ENCODE measurements at places on chromosomes 3 and 15.

DNA sequence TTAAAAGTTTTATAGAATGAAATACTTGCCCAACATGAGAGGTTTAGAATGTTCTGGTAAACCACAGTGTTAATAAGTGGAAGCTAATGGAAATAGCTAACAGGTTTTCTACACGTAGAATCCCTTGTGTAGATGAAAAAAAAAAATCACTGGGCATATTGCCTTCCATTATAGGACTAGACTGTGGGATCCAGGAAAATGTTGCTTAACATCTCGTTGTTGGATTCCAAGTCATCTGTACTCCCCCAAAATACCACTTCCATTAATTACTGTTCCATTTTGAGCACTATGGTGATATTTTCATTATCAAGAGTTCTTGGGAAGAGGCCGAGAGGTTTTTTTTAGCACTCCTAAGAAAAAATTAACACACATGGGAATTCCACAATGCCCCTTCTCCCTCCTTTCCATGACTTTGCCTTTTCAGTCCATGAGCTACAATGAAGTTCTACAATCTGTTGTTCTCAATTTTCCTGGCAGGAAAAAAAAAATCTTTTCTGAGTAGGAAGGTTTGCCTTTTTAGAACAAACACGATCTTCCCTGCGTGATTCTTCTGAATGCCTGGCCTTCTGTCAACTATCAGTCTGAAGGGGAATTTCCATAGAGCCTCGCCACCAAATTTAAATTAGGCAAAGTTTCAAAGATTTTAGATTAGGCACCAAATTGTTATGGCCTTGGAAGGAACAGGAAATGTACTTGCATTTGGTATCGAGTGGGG lies 74.4 kb upstream of the CTDSPL start:
- DNase-seq: no peak

DNA sequence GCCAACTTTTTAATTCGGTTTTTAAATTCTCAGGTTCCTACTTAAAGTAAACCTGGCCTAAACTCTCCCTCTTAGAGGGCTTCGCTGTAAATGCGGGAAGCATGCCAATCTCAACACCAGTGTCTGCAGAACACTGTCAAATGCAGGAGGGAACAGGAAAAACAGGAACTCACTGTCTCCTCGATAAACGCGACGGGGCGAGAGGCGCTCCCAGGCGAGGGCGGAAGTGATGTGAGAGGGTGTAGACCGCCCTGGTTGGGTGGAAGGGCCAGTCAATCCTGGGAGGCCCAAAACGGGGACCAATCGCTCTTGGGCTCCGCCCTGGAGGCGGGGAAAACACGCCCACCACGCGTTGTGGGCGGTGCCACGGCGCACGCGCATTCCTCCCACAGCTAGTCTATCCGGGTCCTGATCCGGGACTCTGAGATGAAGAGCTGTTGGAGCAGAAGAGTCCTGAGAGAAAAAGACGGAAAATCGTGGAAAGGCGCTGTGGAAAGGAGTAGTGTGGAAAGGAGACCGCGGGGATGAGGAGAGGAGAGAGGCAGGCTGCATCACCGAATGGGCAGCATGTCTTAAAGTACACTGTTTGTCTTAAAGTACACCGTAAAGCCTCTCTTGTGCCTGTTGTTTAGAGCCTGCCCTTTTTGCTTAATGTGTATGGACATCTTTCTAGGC lies 27.1 kb downstream of the SLC28A2 start:
- DNase-seq: peak; percentile 92

- no peak for DNase-seq
Measured at GRCh38 chr3:35640190-35641165, 1.2 kb downstream of the ARPP21 start.

DNA sequence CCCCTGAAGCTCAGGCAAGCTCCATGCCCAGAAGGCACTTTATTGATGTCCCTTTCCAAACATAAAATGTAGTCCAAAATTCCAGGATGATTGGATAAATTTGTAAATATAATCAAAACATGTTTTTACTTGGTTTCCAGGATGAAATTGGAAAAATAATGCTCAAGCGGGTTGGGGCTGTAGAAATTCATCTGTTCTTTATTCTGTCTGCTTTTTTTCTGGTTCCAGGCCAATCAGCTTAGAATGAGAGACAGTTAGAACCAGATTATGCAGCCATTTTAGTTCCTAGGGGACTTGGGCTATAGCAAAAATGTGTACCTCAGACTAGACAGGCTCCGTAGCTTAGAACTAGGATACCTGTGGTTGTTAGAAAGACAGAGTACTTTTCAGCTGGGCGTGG lies 450.8 kb downstream of the MCTP2 start:
- no peak for DNase-seq

DNA sequence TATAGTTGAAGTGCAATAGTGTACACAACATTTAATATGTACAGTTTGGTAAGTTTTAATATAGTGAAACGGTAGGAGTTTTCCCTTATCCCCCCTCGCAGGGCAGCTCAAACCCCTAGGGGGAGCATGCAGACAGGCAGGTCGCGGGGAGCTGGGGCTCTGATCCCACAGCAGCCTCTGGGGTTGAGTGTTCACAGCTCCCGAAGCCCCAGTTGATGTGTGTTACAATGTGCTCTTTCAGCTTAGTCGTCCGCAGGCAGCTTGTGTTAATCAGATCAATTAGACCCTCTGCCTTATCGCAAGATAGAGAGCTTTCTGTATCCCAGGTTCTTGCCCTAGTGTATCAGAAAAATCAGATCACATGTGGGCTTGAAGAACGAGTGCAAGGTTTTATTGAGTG lies 143.1 kb upstream of the CHRNA7 start:
- DNase-seq: no peak

GRCh38 chr3:172446198-172446597 lies 2.1 kb downstream of the GHSR start:
- DNase-seq: no peak

GRCh38 chr15:73802431-73803041 lies 49.4 kb upstream of the INSYN1 start:
- DNase-seq: no peak

GRCh38 chr3:185322101-185322719 lies 40.7 kb upstream of the MAP3K13 start:
- no peak for DNase-seq

GRCh38 chr3:99212969-99213368 lies 311.5 kb upstream of the DCBLD2 start:
- DNase-seq: no peak

- no peak for DNase-seq
Measured at GRCh38 chr3:106794442-106794841, 582.8 kb upstream of the CCDC54 start.

DNA sequence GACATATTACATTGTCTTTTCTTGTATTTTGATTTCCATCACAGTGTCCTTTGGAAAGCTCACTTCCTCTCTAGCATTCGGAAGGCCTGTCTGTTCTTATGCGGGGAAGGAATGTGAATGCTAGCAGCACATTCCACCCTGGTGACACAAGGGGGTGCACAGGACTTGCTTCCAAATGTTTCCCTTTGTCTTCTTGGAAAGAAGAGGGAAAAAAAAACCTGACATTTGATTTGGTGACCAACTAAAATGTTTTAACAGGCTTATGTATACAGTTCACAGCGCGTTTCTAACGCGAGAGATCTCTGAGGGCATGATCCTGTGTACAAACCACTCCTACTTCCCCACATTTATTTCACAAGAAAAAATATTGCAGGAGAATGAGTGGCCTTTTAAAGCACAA lies 107.6 kb upstream of the FXR1 start:
- no peak for DNase-seq

DNA sequence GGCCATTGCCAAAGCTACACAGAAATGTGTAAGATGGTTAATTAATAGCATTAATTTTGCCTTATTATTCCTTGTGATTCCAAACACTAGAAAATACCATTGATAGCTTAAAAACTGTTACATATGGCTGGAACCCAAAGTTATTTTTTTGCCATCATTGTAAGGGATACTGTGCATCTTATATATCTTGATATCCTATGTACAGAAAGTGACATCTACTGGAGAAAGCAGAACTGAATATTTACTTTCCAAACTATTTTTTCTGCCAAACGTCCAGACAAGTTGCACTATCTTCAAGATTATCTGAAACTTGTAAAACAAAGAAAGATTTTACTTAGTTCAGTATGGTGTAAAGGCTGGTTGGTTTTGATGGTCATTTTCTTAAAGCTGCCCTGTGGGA lies 33.3 kb upstream of the MEIS2 start:
- no peak for DNase-seq

DNA sequence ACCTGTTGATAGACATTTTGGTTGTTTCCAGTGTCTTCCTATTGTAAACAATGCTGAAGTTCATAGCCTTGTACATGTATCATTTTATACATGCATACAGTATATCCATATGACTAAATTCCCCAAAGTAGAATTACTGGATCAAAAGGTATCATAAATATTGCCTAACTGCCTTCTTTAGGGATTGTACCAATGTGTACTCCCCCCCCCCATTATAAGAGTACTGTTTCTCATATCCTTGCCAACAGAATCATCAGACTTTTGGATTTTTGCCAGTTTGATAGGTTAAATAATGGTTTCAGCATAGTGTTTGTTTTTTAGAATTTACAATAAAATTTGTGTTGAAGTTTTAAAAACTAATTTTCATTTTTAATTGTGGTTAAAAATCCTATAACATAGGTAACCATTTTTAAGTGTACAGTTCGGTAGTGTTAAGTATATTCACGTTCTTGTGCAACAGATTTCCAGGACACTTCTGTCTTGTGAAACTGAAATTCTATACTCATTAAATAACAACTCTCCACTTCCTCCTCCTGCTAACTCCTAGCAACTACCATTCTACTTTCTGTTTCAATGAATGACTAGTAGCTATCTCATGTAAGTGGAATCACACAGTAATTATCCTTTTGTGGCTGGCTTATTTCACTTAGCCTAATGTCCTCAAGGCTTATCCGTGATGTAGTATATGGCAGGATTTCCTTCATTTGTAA lies 30.8 kb upstream of the MAP3K13 start:
- no peak for DNase-seq

DNA sequence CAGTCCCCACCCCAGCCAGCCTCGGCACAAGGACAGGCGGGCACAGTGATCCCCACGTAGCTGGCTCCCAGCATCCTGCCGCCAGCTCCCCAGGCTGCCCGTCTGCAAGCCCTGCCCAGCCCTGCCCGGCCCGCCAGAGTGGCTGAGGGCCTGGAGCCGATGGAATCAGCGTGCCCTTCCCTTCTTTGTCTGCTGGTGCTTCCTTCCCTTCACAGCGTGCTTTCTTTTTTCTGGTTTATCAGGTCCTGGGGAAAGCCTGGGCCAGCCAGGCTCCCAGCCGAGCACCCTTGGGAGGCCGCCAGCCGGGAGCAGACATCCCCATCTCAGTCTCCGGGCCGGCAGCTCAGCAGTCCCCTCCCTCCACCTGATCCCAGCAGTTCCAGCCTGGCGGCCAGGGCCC lies 54.7 kb upstream of the SMAD6 start:
- no peak for DNase-seq

DNA sequence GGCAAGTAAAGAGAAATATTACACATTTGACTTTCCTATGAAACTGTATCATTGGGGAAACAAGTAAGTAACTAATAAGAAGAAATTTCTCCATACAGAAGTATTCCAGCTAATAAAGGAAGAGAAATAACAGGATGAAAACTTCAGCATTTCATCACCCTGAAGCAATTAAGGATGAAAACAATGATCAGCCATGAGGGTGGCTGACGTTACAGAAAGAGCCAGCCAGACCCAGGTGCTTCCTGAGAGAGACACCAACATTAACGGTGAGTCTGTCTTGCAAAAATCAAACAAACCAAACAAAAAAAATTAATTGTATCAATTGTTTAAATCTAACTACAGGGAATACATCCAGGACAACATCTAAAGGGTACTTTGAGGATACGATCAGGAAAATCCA lies 190.0 kb downstream of the ARRDC4 start:
- DNase-seq: no peak

- no peak for DNase-seq
Measured at GRCh38 chr3:124056846-124057245, 64.9 kb upstream of the ROPN1 start.

DNA sequence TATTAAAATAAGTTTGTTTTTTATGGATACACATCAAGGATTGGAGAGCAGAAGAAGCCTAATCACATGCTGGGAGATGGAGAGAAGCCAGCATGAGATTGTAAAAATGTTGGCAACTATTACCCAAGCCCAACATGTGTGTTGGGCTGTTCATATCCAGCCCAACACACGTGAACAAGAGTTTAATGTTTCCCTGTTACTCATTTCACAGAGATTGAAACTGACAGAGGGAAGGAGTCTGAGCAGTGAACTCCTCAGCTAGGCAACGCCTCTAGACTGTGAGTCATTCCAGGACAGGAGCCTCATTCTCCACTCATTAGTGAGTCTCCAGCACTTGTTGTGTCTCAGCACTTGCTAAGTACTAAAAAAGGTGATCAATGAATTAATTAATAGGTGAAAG lies 43.2 kb upstream of the CMSS1 start:
- no peak for DNase-seq

DNA sequence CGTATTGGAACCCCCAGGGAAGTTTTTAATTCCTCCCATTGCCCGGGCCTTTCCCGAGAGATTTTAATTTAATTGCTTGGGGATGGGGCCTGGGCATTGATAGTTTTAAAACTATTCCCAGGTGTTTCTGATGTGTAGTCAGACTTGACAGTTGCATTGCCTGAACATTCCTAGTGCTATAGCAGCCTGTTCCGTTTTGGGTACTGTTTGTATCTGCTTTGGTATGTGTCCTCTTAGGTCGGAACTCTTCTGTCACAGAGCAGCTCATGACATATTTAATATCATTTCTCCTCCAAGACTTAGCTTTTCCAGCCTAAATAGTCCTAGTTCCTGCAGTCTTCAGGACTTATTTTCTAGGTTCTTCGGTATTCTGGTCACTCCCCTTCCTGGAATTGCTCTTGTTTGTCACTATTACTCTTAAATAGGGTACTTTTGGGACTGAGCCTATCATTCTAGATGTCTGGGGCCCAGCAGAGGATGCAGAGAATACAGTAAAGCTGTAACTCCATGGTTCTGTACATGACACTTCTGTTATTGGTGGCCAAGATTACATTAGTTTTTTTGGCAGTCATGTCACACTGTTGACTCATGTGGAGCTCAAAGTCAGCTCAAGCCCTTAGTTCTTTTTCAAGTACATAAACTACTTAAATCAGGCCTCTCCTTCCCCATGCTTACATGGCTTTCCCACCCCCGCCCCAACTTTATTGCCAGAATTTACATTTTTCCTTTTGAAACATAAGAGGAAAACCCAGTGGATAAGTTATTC lies 81.5 kb downstream of the BBX start:
- no peak for DNase-seq

DNA sequence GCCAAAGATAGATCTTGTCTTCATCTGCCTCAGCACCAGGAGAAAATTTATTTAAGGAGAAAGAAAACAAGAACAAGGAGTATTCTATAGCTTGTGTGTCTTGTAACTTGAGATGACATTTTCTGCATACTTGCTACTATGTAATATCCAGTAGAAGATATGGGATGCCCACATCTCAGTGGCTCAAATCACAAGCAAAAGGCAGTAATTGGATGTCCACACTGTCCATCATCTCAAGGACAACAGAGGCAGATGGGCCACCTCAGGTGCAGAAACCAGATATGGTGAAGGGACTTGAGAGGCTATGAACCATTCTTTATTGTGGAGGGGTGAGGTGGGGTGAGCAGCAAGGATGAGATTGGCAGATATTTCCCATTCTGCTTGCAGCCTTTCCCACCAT lies 309.0 kb downstream of the GBE1 start:
- DNase-seq: no peak

Measured in PC-9 (cell line).